ENCODE measurements at places on chromosomes 2 and 18.
A peak's percentile ranks its signal among the peaks of the same experiment; 100 is the strongest.

DNA sequence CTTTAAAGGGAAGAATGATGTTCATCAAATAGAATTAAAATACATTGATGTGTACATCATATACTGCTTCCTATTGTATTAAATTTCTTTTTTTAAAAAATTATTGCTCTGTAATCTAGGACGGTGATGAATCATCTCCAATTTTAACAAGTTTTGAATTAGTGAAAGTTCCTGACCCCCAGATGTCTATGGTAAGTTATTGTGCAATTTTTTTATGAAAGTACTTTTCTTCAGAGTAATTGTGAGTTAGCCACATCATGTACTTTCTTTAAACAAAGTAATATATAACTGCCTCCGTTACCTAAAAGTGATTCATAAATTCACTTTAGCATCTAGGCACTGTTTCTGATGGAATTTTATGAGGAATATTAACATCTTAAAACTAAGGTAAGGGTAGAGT is 38.1 kb downstream of the PIK3C3 start:
- DNase-seq = no peak

DNA sequence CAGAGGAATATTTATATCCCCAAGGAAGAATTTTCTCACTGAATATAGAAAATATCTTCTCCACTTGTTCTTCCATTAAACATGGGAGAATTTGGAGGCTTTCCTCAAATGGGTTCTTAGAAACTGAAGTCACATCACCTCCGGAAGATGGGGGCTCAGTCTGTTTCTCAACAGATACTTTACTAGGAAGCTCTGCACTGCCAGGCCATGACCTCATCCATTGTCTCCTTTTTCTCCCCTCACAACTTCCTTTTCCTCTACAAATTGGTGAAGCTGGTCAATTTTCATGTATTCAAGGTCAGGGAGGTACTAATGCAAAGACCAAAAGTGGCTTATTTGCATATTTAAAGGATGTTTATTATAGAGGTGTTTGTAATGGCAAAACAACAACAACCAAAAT is 173.1 kb downstream of the RNF152 start:
- DNase-seq = no peak

DNA sequence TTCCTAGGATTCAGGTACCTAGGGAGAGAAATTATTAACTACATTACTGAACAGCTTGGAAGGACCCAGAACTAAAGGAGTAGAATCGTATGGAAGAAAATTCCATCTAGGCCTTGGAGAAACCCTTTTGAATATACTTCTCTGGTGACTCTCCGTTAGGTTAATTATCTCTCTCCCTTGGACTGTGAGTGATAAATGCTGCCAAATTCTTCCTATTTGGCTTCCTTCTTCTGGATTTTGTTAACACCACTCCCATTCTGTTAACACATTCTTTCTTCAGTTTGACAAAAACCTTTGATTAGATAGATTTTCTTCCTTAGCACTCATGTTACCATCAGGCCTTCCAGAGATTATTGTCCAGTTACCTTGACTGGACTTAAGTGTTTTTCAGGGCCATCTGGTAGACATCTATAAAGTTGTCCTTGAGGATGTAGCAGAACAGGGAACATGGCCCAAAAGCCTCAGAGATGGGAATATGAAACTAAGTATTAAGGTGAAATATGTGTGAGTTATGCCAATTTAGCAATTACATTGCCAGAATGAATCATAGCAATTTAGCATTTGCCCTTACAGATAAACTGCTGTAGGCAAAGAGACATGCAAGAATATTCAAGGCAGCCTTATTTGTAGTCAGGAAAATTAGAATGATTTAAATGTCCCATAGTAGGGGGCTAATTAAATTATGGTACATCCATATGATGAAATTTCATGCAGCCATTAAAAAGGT is 6.7 kb downstream of the CYP27A1 start:
- DNase-seq = no peak

GRCh38 chr18:35582899-35583558 is 1.5 kb downstream of the GALNT1 start:
- DNase-seq = peak; percentile 47

DNA sequence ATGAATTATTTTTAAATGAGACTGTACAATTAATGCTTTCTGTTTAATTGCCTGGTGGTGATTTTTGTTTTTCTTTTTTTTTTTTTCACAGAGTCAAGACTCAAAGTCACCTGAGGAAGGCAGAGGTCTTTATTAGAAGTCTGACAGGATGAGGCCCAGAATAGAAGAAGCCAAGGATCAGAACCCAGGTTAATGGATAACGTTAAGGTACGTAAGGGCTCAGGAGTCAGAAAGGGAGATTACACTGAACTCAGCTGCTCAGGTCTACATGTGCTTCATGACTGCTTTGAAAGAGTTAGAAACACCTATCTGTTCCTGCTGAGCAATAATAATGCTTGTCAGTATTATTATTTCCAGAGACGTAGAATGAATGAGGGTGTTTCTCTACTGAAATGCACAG is 196.5 kb downstream of the LRATD1 start:
- no peak for DNase-seq

DNA sequence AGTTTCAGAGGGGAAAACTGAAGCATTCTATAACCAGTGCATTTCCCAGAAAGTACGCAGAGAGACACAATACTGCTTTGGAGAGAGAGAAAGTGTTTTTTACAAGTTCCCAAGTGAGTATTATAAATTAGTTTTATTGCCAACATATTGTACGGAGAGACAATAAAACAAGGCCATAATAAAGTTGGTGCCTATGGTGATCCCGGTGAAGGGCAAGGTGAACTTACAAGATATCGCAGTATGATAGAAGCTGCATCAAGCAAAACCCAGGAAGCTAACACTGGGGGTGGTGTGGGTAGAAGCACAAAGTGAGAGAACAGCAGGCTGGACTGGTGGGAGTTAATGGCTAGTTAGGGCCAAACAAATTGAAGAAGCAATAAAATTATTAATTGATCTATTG is 7.5 kb downstream of the TMSB10 start:
- DNase-seq = no peak

DNA sequence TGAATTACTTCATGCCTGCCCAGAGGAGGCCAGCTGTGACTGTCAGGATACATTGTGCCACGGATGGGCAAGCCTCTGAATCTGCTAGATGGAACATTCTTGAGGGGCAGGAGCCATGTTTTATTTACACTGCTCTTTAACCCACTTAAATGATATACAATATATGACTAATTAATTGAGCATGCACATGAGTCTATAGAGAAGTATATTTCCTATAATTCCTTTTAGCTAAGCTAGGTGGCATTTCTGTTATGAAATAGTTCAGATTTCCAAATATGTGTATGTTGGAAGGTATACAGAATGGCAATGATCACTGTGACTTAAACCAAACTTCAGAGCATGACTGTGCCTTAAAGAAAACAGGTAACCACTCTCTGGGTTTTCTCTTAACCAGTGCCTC is 131.7 kb downstream of the RAB3GAP1 start:
- no peak for DNase-seq

DNA sequence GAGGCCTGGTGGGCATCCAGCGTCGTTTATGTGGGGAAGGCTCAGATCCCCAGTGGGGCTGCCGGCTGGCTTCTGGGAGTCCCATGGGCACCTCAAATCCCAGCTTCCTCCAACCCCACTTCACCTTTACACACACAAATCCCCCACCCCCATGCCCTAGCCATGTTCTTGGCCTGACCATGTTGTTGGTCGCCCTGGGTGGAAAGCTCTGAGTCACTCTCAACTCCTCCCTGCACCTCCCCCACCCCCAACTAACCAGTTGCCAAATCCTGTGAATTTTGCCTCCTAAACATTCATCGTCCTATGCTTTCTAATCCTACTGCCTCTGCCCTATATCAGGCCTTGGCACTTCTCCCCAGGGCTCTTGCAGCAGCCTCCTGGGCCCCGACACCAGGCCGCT is 6.4 kb downstream of the TNS1 start:
- DNase-seq = no peak

- no peak for DNase-seq
Measured at GRCh38 chr2:190990132-190990531, 23.8 kb downstream of the STAT1 start.

DNA sequence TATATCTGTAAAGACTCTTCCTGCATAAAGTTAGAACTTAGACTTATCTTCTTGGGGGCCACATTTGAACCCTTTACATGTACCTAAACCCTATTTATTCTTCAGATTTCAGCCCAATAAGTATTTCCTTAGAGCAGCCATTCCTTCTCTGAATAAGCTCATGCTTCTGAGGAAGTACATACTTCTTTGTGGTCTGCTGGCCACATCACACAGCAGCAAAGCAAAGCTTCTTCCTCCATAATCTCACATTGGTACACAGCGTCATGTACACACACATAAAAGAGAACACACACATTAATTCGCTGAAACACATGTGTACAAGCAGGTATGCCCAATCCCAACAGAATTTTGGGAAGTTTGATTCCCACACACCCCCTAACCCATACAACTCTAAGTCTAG is 331.0 kb downstream of the CDH2 start:
- no peak for DNase-seq

- DNase-seq = no peak
Measured at GRCh38 chr2:150689590-150689989, 202.1 kb upstream of the RND3 start.

Data from NCI-H2081 (cell line).